Smooth muscle cell of trachea (primary cell): ENCODE measurements at places on chromosomes 11 and 22. TPM values are rescaled to one million over a fixed set of nuclear protein-coding genes. Genes with fewer than 3 reads are reported as not detected.

Gene SCGB2A2
- total RNA-seq: not detected in 2 replicates

Gene ALDH3B2
- 0.15 TPM in 1 of 2 replicates, not detected in the other for total RNA-seq

Gene OLFML1
- total RNA-seq: 25.5 and 26.8 TPM in 2 replicates

Gene CCDC188
- 0.15 TPM in 1 of 2 replicates, not detected in the other for total RNA-seq

Gene MYEOV
- 2.2 and 8.1 TPM in 2 replicates for total RNA-seq

Gene UPK3A
- not detected in 2 replicates for total RNA-seq
